Heart right ventricle (tissue), 16 donors: ENCODE measurements at places on chromosomes 1 and 21.

DNA sequence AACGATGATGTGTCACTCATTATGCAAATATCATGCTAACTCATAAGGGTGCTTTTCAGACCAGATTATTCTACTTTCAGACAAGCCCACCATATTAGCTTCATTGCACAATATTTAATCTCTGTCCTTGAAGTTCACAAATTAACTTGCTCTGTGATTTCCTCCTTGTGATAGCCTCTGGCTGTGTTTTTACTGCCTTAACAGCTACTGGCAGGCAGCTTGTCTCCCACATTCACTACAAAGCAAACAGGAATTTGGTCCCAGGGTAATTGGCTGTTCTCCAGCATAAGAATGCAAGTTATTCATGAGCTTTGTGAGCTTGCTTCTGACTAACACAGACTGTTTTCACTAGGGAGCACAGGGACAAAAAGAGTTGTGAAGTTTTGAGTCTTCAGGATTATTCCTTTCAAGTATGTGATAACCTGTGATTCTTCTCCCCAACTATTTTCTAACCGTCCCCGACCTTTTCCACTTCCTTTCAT lies 87.9 kb upstream of the HMCN1 start:
- H3K27ac ChIP-seq: peak overlapping the region; percentile 71
- H3K4me3 ChIP-seq: peak overlapping the region; percentile 5
- H3K4me1 ChIP-seq: peaks cover 8% of the 10 kb centered on the region
- no peaks in the 10 kb centered on the region for H3K36me3 ChIP-seq

DNA sequence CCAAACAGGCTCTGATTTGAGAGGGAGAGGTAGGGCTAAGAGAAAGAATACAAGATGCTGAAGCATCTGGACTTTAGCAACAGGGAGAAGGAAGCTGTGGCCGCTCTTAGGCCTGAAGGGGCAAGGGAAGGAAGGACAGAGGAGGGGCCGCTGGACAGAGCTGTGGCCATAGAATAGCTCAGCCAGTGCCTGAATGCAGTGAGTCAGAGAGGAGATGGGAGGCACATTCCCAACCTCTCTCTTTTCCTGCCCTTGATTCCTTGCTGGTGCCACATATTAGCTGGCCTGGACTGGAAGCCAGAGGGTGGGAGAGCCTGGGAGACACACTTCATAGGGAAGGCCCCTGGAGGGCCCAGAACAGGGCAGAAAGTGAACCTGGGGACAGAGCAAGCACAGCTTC lies 83.4 kb upstream of the POU3F1 start:
- H3K27ac ChIP-seq: no peak overlapping the region
- H3K4me3 ChIP-seq: no peak overlapping the region
- DNase-seq: no peak
- H3K27me3 ChIP-seq: no peaks in the 10 kb centered on the region
- H3K36me3 ChIP-seq: no peaks in the 10 kb centered on the region

- no peak overlapping the region for H3K27ac ChIP-seq
- no peaks in the 10 kb centered on the region for H3K4me1 ChIP-seq
- no peaks in the 10 kb centered on the region for H3K27me3 ChIP-seq
- peaks cover 93% of the 10 kb centered on the region for H3K36me3 ChIP-seq
- H3K4me3 ChIP-seq: no peak overlapping the region
- no peak for DNase-seq
Measured at GRCh38 chr1:99891997-99892396, 41.8 kb downstream of the AGL start.

DNA sequence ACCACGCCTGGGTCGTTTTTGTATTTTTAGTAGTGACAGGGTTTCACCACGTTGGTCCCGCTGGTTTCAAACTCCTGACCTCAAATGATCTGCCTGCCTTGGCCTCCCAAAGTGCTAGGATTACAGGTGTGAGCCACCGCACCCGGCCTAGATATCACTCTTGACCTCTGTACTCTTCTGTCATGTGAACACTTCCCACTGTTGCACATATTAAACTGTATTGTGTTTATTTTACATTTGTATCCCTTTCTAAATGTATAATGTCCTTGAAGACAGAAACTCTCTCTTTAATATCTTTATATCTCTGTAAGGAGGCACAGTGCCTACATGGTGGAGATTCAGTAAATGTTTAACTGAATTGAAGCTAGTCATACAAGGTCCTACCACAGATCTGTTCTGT lies 19.3 kb upstream of the PSMD4 start:
- no peak overlapping the region for H3K4me3 ChIP-seq
- no peaks in the 10 kb centered on the region for H3K27me3 ChIP-seq

DNA sequence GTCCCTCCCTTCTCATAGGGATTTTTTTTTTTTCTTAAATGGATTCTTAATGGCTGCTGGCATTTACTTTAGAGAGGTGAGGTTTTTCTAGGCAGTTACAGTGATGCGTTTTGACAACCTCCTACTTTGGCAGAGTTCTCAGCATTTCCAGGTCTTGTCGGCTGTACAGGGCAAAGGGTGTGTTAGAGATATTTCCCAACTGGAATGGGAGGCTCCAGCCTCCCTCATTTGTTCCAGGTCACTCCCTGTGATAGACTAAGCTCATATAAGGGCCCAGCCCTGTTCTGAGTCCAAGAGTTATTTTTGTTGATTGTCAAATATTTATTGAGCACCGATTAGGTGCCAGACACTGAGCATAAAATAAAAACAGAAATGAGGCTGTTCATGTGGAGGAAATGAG lies 7.6 kb upstream of the XKR8 start:
- no peak overlapping the region for H3K27ac ChIP-seq
- H3K27me3 ChIP-seq: no peaks in the 10 kb centered on the region
- no peaks in the 10 kb centered on the region for H3K4me1 ChIP-seq
- DNase-seq: no peak
